ENCODE measurements at places on chromosomes 12 and 14. TPM values are rescaled to one million over a fixed set of nuclear protein-coding genes. Genes with fewer than 3 reads are reported as not detected.

The MTRFR gene
- total RNA-seq: 27.2 TPM

The ARG2 gene
- total RNA-seq: 8.7 TPM

The AQP6 gene
- total RNA-seq: not detected

The KRR1 gene
- 155 TPM for total RNA-seq

GRCh38 chr12:52277486-52278245 is 3.2 kb downstream of the KRT86 start:
- H3K4me1 ChIP-seq: peaks cover 3% of the 10 kb centered on the region
- no peak overlapping the region for H3K27ac ChIP-seq
- no peaks in the 10 kb centered on the region for H3K36me3 ChIP-seq
- no peak for DNase-seq
- no peak overlapping the region for H3K4me3 ChIP-seq

DNA sequence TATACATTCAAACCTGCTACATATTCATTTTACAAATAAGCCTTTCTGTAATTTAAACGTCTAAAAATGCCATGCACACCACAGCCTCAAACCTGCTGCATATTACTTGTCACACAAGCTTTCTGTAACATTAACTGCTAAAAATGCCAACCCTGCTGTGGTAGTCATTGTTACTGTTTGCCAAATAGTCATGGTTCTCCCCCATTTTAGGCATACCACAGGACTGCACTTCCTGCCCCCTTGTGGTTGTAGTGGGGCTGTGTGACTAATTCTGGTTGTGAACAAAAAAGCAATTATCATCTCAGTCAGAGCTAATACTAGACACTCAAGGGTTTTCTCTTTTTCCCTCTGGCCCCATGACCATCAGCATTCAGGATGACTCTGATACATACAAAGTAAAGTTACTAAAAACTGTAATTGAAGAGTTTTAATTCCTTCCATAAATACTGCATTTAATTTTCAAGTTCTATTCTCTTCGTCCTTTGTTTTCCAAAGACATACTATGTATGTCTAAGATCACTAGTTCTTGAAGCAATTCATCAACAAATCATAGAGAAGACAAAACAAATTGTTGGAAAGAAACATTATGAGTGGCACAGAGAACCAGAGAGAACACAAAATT is 5.7 kb upstream of the SLC35F4 start:
- no peak overlapping the region for H3K4me3 ChIP-seq
- no peak for DNase-seq
- H3K36me3 ChIP-seq: no peaks in the 10 kb centered on the region
- H3K27ac ChIP-seq: no peak overlapping the region

DNA sequence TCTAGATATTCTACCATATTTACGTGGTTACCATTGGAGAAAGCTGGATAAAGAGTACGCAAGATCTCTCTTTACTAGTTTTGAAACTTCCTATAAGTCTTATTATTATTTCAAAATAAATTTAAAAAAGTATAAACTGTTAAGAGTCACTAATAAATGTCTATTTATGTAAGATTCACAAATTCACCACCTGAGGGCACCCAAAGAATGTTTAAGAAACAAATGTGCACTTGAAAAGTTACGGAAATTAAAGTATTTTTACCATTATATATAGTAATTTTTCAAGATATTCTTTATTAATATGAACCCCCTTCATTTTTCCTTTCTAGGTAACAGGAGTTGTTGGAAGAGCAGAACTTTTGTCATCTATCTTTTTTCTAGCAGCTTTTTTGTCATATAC is 11.9 kb downstream of the TMTC3 start:
- H3K27me3 ChIP-seq: no peaks in the 10 kb centered on the region
- H3K27ac ChIP-seq: no peak overlapping the region
- DNase-seq: no peak
- peaks cover 13% of the 10 kb centered on the region for H3K36me3 ChIP-seq
- no peak overlapping the region for H3K4me3 ChIP-seq
- H3K4me1 ChIP-seq: peaks cover 19% of the 10 kb centered on the region

GRCh38 chr14:52922656-52923055 is 28.2 kb downstream of the FERMT2 start:
- no peaks in the 10 kb centered on the region for H3K36me3 ChIP-seq
- H3K27me3 ChIP-seq: no peaks in the 10 kb centered on the region
- no peak overlapping the region for H3K4me3 ChIP-seq
- no peak for DNase-seq
- H3K27ac ChIP-seq: no peak overlapping the region

DNA sequence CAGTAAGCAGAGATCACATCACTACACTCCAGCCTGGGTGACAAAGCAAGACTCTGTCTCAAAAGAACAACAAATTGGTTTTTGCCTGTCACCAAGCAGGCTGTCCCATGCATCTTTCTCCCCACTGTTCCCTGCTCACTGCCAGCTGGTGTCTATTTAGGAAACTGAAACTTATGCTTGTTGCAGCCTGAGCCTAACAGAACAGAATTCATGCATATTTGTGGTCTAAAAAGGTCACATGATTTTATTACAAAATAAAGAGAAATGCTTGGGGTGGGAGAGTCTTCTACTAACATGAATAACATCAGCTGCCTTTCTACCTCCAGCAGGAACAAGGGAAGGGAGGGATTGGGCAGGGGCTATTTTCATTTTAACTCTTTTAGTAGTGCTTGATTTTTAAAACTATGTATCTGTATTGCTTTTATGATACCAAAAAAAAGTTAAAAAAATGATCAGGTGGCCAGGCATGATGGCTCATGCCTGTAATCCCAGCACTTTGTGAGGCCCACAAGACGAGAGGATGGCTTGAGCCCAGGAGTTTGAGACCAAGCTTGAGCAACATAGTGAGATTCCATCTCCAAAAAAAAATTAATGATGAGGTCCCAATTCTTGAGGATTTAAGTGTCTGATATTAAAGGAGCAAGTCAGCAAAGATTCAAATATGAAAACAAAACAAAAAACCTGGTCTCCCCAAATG is 923 bp downstream of the STAT2 start:
- DNase-seq: peak; percentile 9
- H3K4me3 ChIP-seq: peak overlapping the region; percentile 94
- H3K36me3 ChIP-seq: peaks cover 7% of the 10 kb centered on the region
- peak overlapping the region; percentile 97 for H3K27ac ChIP-seq
- H3K4me1 ChIP-seq: peaks cover 21% of the 10 kb centered on the region

GRCh38 chr12:612293-612692 is 51.0 kb downstream of the NINJ2 start:
- H3K36me3 ChIP-seq: no peaks in the 10 kb centered on the region
- H3K27ac ChIP-seq: no peak overlapping the region
- H3K4me3 ChIP-seq: no peak overlapping the region
- DNase-seq: no peak
